Esophagus squamous epithelium (tissue), 5 donors: ENCODE measurements at places on chromosomes 11 and 22. TPM values are rescaled to one million over a fixed set of nuclear protein-coding genes. Genes with fewer than 3 reads are reported as not detected.
A peak's percentile ranks its signal among the peaks of the same experiment; 100 is the strongest.

The APOL4 gene
- 0.45 TPM for total RNA-seq

The LMO1 gene
- not detected for total RNA-seq

The NAALAD2 gene
- total RNA-seq = not detected

The CARD10 gene
- 11.6 TPM for total RNA-seq

- H3K4me3 ChIP-seq = peak overlapping the region; percentile 95
- H3K36me3 ChIP-seq = no peaks in the 10 kb centered on the region
- H3K4me1 ChIP-seq = peaks cover 52% of the 10 kb centered on the region
- DNase-seq = no peak
These were observed 456 bp downstream of the AAMDC start for GRCh38 chr11:77821349-77821851.

GRCh38 chr11:111521135-111521534 lies 6.6 kb downstream of the HOATZ start:
- no peak overlapping the region for H3K4me3 ChIP-seq
- no peak overlapping the region for H3K27ac ChIP-seq

- H3K4me3 ChIP-seq = no peak overlapping the region
- no peaks in the 10 kb centered on the region for H3K36me3 ChIP-seq
- H3K4me1 ChIP-seq = no peaks in the 10 kb centered on the region
These were observed 23.5 kb upstream of the OSBPL5 start for GRCh38 chr11:3188496-3189195.

GRCh38 chr11:34036456-34036855 lies 15.1 kb upstream of the CAPRIN1 start:
- no peaks in the 10 kb centered on the region for H3K4me1 ChIP-seq
- H3K4me3 ChIP-seq = no peak overlapping the region
- no peaks in the 10 kb centered on the region for H3K36me3 ChIP-seq
- no peak overlapping the region for H3K27ac ChIP-seq

- peak overlapping the region; percentile 34 for H3K27ac ChIP-seq
- no peaks in the 10 kb centered on the region for H3K36me3 ChIP-seq
- H3K27me3 ChIP-seq = no peaks in the 10 kb centered on the region
- H3K4me1 ChIP-seq = peaks cover 79% of the 10 kb centered on the region
These were observed 1.3 kb downstream of the TBC1D10C start for GRCh38 chr11:67405196-67405567.

- peaks cover 25% of the 10 kb centered on the region for H3K4me1 ChIP-seq
- no peak for DNase-seq
- peak overlapping the region; percentile 21 for H3K4me3 ChIP-seq
- H3K27me3 ChIP-seq = no peaks in the 10 kb centered on the region
These were observed 76.9 kb downstream of the BCR start for GRCh38 chr22:23256986-23257888.

DNA sequence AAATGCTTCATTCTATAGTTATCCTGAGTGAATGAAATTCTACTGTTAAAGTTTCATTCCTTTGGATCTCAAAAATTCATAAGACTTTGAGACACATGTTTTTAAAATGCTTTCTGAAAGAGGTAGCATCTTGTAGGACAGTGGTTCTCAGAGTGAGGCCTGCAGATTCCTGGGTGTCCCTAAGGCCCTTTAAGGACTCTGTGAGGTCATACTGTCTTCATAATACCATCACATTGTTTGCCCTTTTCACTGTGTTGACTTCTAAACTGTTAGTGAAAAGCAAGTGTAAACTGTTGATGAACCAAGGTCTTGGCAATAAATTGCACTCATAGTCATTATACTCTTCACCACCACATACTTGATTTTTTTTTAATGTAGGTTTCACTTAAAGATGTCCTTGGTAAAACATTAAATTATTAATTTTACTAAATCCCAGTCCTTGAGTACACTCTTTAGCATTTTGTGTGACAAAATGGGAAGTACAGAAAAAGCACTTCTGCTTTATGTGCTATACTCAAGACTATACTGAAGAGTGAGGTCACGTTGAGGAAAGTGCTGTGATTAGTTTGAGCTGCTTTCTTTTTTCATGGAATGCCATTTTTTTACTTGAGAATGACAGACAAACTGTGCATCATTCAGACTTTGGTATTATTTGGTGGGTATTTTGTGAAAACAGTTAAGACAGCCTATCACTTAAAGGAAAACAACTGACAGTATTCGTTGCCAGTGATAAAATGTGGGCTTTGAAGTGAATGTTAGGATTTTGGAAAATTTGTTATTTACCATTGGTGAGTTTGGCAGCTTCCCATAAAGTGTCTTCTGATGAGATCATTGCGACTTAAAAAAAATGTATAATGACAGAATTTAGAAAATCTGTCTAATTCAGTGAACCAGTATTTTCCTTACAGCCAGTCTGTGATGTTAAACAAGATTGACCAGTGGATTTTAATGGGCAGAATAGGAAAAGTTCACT lies 61.1 kb downstream of the SPECC1L start:
- H3K27me3 ChIP-seq = no peaks in the 10 kb centered on the region
- no peak overlapping the region for H3K4me3 ChIP-seq
- H3K4me1 ChIP-seq = no peaks in the 10 kb centered on the region
- no peak for DNase-seq
- peaks cover 85% of the 10 kb centered on the region for H3K36me3 ChIP-seq
- no peak overlapping the region for H3K27ac ChIP-seq

DNA sequence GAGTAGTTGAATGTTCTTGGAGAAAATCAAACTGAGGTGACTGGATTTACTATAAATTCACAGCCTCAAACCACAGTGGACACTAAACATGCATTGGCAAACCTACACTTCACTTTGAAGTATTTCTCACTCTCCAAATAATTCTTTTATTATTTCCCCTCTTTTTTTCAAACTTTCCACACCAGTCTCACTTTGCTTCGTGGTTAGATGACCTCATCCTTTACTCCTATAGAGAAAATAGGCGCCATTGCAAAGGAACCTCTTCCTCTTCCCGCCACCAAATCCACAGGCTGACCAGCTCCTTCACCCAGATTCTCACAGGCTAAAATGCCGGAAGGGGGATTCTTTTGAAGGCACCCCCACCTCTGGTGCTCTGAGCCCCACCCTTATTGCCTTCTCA lies 33.4 kb downstream of the HTR3A start:
- H3K27me3 ChIP-seq = peaks cover 20% of the 10 kb centered on the region
- no peak overlapping the region for H3K4me3 ChIP-seq

GRCh38 chr11:115503886-115504275 lies 334 bp downstream of the CADM1 start:
- H3K27me3 ChIP-seq = peaks cover 62% of the 10 kb centered on the region
- peak overlapping the region; percentile 84 for H3K27ac ChIP-seq
- peak overlapping the region; percentile 74 for H3K4me3 ChIP-seq
- H3K36me3 ChIP-seq = no peaks in the 10 kb centered on the region

GRCh38 chr22:49733631-49734030 lies 94.0 kb downstream of the BRD1 start:
- H3K36me3 ChIP-seq = no peaks in the 10 kb centered on the region
- no peak overlapping the region for H3K27ac ChIP-seq
- H3K4me1 ChIP-seq = no peaks in the 10 kb centered on the region
- DNase-seq = no peak

DNA sequence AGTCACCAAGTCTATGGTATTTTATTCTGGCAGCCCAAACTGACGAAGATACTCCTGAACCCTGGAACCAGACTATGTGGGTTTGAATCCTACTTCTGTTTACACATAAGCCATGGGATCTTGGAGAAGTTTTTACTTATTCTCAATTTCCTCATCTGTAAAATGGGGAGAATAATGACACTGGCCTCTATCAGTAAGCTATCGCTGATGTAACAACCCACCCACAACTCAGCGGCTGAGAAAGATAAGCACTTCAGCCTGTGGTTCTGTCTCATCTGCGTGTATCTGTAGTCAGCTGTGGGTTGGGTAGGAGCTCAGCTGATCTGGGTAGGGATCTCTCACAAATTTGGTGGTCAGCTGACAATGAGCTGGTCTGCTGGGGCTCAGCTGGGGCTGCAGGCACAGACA lies 68.0 kb upstream of the ALX4 start:
- no peaks in the 10 kb centered on the region for H3K27me3 ChIP-seq
- no peak for DNase-seq
- H3K4me1 ChIP-seq = no peaks in the 10 kb centered on the region
- H3K4me3 ChIP-seq = no peak overlapping the region

DNA sequence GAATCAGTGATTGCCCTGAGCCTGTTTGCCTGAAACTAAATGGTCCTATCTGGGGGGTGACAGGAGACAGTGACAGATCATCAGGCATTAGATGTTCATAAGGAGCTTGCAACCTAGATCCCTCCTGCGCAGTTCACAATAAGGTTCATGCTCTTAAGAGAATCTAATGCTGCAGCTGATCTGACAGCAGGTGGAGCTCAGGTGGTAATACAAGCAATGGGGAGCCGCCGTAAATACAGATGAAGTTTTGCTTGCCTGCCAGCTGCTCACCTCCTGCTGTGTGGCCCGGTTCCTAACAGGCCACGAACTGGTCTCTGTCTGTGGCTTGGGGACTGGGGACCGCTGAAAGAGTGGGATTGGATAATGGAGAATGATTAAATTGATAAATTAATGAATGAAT lies 14.0 kb downstream of the NOX4 start:
- no peaks in the 10 kb centered on the region for H3K27me3 ChIP-seq
- no peaks in the 10 kb centered on the region for H3K36me3 ChIP-seq
- no peak overlapping the region for H3K4me3 ChIP-seq
- H3K27ac ChIP-seq = no peak overlapping the region

DNA sequence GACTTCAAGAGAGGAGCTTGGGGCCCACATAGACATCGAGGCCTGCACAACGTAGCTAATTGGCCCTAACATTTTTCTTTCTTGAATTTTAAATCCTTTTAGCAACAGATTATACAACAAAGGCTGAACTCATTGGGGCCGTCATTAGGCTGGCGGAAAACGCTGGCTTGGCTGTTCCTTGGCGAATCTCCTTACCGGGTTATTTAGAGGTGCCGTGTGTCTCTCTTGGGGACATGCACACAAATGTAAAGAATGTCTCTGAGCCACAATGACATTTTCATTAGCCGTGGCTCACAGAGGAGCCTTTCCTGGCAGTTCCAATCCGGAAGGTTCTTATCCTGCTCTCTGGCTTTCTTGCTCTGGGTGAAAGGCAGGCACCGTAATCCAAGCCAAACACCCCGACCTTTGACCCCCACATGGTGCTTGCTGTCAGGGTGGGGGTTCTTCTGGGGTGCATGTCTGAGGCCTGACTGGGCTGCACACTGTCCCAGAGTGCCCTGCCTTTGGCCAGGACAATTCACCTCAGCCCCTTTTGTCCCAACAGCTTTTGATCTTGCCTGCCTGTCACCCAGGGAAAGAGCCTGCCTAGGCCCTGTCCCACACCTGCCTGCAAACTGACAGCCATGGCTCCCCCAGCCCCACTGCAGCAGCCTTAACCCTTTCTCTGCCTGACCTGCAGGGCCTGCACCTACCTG lies 9.2 kb upstream of the FGF3 start:
- H3K4me1 ChIP-seq = no peaks in the 10 kb centered on the region
- no peak overlapping the region for H3K4me3 ChIP-seq
- H3K27ac ChIP-seq = no peak overlapping the region
- DNase-seq = no peak

DNA sequence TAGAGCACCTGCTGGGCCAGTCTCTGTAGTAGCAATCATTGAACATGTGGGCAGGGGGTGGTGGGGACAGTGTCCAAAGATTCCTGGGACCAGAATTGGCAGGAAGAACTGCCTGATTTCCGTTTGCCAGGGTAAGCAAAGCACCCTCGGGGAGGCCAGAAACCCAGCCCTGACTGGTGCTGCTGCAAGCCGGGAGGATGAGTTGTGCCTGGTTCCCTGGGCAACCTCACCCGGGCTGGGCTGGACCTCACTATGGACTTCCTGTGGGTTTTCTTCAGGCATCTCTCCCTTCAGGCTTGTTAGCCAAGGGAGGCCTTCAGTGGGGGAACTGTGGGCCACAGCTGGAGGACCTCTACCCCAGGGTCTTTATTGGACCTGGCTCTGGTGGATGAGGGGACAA lies 8.0 kb upstream of the POU2F3 start:
- H3K27me3 ChIP-seq = no peaks in the 10 kb centered on the region
- no peak overlapping the region for H3K4me3 ChIP-seq
- H3K4me1 ChIP-seq = peaks cover 20% of the 10 kb centered on the region
- no peak for DNase-seq

GRCh38 chr22:50000587-50001387 lies 11.8 kb downstream of the IL17REL start:
- no peak for DNase-seq
- no peak overlapping the region for H3K4me3 ChIP-seq
- peaks cover 7% of the 10 kb centered on the region for H3K4me1 ChIP-seq
- H3K36me3 ChIP-seq = no peaks in the 10 kb centered on the region
- H3K27ac ChIP-seq = no peak overlapping the region

DNA sequence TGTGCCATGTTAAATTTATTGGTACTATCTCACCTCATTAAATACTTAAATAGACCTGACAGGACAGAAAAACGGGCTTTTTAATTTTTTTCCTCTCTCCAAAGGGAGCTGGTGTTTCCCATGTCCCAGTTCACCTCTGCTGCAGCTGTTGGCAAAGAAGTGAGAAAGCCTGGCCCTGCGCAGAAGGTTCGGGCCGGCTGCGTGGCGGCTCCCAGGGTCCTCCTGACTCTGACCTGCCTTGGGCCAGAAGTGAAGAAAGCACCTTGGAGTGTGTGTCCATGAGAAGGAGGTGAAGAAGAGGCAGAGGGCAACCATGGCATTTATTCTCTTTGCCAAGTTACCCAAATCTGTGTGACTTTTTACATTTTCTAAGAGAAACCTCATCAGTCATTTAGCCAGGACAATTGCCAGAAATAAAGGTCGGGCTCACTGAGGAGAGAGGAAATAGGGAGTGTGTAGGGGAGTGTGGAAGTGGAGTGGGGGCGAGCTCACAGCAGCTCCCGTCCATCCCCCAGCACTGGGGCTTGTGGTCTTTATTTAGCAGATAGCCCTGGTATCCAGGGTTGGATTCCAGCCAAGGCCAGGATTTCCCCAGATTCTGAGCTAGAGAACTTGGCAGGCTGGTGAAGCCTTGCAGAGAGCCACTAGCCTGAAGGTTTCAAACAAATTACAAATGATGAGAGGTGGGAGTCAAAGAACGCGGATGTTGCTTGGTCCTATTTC lies 102.4 kb upstream of the CADM1 start:
- H3K27ac ChIP-seq = no peak overlapping the region
- H3K27me3 ChIP-seq = no peaks in the 10 kb centered on the region
- no peaks in the 10 kb centered on the region for H3K36me3 ChIP-seq
- H3K4me1 ChIP-seq = peaks cover 15% of the 10 kb centered on the region

GRCh38 chr22:39197578-39197977 lies 45.1 kb upstream of the CBX7 start:
- H3K4me1 ChIP-seq = no peaks in the 10 kb centered on the region
- no peaks in the 10 kb centered on the region for H3K27me3 ChIP-seq
- no peak overlapping the region for H3K4me3 ChIP-seq
- no peaks in the 10 kb centered on the region for H3K36me3 ChIP-seq
- H3K27ac ChIP-seq = no peak overlapping the region
- DNase-seq = no peak
